NCI-H2081 (cell line): ENCODE measurements at places on chromosomes 3 and 15.

DNA sequence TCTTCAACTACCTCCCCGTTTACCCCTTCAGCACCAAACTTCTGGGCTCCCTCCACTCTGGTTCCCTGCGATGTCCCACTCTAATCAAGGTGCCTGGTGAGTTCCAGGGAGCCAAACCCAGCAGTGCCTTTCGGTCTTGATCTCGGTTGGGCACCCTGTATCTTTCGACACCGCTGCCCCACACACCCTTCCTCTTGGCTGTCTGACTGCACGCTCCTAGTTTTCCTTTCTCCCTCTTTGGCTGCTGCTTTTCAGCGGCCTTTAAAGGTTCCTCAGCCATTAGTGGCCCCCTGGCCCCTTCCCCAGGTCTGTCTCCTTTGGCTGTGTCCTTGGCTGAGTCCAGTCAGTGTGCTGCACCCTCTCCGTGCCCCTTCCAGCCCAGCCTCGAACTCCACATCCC, 784 bp downstream of the TTLL3 start:
- DNase-seq = no peak

DNA sequence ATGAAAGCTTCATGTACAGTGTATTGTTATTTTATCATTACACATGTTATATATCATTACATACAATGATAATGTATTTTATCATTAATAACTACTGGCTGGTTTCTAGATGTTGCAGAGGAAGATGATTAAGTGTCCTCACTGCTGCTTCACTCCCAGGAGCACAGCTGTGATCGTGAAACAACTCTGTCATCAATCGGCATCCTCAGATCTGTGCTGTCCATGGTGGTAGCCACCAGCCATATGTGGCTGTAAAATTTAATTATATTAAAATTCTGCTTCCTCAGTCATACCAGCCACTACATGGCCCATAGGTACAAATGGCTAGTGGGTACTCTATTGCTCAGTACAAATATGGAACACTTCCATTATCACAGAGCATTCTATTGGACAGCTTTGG, 379.4 kb upstream of the CFAP20DC start:
- no peak for DNase-seq

DNA sequence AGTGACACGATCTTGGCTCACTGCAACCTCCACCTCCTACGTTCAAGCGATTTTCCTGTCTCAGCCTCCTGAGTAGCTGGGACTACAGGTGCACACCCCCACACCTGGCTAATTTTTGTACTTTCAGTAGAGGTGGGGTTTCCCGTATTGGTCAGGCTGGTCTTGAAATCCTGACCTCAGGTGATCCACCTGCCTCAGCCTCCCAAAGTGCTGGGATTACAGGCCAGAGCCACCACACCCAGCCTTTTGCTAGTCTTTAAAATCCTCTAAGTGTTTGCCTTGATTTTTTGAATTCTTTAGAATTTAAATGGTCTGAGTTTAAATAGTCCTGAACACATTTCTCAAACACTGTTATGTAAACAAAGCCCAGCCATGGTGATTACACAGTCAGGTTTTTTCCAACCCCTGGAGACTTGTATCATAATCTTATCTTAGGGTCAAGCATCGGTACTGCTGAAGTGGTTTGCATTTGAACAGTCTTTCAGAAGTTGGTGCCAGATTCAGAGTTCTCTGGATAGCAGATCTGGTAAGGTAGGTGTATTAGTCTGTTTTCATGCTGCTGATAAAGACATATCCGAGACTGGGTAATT, 28.2 kb upstream of the PIAS1 start:
- DNase-seq = no peak

DNA sequence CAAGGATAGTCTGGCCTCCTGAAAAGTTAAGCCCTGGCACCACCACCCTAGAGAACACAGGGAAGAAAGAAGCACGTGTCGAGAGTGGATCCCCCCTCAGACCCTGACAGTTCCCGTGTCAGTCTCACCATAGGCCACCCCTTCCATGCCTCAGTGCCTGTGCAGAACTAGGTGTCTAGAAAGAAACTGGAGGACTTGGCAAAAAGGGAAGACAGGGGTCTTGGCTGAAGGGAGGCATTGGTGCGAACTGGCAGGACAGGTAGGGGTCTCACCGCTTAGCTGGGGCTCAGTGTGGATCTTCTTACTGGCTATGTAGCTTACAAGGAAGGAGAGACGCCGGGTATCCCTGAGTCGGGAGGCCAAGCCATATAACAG, 518 bp downstream of the QARS1 start:
- DNase-seq = no peak

DNA sequence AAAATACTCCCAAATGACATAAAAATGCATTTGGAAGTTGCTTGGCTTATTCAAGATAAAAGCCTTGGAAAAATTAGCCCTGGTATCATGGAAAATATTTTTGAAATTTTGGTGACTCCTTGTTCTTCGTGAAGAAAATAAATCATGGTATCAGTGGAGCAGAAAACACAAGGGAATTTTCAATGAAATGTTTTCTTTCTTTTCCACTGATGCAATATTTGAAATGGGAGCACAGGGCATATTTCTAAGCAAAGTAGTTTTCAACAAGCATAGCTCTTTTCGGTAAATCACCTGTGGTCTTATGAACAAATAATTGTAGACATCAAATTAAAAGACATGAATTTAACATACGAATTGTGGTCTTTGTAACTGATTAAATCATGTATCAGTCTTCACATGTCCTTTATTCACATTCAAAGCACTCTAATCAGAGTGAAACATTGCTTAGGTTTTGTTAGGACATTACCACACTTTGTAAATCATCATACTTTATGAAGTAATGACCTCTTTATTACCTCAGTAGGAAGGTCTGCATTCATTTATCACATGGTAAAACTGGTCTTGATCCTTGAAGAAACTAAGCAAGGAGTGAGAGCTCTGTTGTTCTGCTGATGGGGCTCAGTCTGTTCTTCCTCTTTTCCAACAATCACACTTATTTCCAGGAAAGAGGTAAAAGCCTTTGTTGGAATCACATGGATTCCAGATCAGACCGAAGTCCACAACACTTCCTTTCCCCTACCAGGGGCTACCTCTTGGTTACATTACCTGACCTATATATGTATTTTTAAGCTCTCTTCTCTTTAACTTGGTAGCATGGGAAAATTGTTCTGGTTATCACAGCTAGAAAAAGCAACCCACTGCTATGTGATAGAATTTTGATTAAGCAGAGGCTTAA, 413.5 kb upstream of the THBS1 start:
- DNase-seq = no peak

- DNase-seq = no peak
These were observed 27.8 kb downstream of the TMEM108 start for GRCh38 chr3:133066026-133066425.
